Ureter (tissue), 1 donor: ENCODE measurements at places on chromosomes 12 and 14. TPM values are rescaled to one million over a fixed set of nuclear protein-coding genes. Genes with fewer than 3 reads are reported as not detected.

DNA sequence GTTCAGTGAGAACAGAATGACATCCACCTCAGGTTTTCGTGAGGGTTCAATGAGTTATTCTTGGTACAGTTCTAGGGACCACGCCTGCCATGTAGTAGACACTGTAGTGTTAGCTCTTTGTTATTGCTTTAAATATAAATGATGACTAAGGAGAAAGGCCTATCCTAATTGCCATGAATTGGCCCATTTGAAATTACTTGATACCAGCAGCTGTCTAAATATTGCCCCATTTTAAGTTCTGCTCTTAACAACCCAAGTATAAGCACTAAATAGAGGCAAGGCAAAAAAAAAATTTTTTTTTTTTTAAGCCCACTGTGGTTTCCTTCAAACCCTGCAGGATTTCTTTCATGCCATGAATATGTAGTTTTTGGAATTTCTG, 84.5 kb downstream of the BORCS5 start:
- no peak for DNase-seq

DNA sequence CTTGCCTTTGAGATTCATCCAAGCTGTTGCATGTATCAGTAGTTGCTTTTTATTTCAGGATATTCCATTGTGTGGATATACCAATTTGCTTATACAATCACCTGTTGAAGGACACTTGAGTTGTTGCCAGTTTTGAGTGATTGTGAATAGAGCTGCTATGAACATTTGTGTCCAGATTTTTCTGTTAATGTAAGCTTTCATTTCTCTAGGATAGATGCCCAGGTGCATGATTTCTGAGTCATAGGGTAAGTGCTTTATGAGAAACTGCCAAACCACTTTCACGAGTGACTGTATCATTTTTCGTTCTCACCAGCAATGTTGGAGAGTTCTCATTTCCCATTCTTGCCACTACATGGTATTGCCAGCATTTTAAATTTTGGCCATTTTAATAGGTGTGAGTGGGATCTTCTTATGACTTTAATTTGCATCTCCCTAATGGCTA, 434.6 kb upstream of the RGS6 start:
- no peak for DNase-seq

GRCh38 chr12:121799156-121799841, 4.5 kb upstream of the SETD1B start:
- peak; percentile 88 for DNase-seq

GRCh38 chr12:79055926-79056674, 191.5 kb downstream of the SYT1 start:
- no peak for DNase-seq

DNA sequence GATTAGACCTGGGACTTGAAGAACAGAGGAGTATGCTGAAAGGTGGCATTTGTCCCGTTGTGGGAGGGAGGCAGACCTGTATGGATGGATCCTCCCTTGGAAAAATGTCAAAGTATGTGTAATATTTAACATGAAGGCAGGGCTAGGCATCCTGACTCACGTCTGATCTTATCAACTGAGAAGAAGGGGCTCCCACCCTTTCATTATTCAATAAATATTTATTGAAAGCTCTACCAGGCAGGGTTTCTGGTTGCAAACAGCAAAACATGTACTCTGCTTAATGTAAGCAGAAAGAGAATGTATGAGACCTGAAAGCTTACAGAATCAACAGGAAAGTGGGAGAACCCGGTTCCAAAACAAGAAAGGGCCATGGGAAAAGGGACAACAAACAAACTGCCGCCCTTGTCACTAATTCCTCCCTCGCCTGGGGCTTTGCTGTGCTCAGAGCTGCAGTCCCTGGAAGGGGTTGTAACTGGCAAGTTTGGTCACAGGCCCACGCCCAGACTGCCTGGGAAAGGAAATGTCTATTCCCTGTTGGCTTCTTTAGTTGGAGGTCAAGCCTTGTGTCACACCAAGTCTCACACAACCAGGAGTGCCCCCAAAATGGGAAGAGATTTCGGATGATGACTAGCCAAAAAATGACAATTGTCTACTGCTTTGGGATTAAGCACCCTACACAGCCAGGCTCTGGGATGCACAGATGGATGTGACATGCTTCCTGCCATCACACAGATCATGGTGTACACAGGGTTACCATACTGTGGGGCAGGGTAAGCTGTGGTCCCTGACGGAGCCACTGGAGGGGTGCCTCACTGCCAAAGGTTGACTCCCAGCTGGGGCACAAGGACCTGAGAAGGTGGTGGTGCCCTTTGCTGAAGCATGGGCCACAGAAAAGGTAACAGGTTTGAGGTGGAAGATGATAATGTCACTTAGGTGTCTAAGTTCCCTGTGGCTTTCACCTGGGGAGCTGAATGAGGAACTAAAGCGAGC, 36.8 kb downstream of the RAB35 start:
- no peak for DNase-seq

DNA sequence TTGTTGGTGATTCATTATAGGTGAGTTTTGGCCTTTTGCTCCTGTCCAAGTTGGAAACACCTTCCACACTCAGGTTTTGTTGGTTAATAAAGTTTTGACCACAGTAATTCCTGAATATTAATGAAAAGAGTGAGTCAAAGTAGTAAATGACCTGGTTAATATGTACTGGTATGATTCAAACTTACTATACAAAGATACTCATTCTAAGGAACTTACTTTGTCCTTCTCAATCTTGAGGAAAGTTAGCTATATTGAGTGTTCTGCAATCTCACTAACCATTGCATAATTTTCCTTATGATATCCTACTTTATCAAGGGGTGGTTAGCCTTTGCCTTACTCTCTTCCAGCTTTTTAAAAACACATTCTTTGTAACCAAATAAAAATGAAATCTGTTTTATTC, 20.9 kb upstream of the HECTD1 start:
- DNase-seq = no peak

- DNase-seq = no peak
Observed at GRCh38 chr12:18629916-18630315, 107.9 kb downstream of the PLCZ1 start.

DNA sequence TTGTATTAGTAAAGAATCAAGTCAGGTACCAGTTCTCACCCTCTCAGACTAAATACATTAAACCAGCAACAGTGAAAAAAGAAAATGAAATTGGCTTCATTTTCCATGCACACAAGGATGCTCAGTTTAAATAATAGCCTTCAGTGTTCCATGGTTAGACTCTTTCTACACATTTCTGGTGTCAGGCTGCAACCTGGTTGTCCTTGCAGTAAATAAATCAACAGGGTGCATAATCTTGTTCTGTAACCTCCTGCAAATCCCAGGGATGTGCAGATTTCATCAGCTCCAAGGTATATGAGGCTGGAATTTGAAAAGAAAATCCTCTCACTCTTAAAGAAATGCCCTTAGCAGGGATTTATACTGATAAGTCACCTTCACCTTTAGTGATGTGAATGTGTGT, 46.7 kb upstream of the BTG1 start:
- no peak for DNase-seq

DNA sequence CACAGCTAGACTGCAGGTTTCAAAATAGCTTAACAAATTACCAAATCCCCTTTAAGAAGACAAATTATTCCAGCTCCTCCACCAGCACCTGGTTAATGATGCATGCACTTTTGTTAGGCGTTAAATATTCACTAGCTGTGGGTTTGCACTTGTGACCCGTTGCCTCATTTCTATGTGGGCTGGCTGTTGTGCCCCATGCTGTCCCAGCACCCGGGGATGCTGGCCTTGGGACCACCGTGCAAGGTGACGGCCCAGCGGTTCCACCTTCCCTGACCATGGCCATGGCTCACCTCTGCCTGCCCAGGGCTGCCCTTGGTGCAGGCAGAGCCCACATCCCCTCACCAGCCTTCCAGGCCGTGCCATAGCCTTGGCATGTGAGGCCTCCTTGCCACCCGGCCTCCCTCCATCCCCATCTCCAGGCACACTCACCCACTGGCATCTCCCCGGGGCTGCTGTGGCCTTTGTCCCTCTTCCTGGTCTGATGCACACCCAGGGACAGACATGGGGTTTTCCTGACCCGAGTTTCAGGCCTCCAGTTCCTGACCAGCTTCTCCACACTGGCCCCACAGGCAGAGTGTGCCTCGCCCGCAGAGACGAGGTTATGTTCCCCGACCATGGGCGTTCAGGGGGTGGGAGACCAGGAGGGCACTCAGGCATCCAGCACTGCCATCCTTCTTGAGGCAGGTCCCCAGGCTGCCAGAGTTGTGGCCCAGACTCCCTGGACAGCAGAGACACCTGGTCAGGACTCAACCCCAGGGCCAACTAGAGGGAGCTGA, 20.3 kb upstream of the C14orf180 start:
- no peak for DNase-seq

- DNase-seq = no peak
Observed at GRCh38 chr12:65420941-65421340, 142.5 kb downstream of the MSRB3 start.

DNA sequence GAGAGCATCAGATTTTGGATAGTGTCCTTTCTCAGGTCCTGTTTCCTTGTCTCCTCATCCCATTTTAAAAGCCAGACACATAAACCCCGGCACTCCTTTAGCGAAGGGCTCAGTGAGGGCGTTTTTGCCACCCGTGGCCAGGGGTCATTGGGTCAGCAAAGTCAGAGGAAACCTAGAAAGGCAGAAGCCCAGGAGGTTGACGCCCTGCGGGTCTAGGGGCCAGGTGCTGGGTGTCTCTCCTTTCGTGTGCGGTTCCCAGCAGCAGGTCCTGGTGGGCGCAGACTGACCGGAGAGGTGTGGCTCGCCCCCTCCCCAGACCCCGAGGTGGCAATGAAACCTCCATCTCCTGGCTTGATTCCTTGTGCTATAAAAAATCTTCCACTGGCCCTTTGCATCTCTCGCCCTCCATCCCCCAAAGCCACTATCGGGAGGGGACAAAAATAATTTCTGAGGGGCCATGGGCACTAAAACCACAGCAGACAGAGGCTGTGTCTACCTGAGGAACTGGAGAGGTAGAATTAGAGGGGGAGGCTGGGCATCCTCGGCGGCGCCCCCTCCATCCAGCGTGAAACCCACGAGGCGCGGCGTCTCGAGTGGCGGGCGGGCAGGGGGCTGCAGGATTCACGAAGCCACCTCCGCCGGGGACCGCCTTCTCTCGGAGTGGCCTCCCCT, 858 bp upstream of the FRMD6 start:
- peak; percentile 42 for DNase-seq

GRCh38 chr14:95507174-95507573, 9.3 kb downstream of the SYNE3 start:
- peak; percentile 82 for DNase-seq

DNA sequence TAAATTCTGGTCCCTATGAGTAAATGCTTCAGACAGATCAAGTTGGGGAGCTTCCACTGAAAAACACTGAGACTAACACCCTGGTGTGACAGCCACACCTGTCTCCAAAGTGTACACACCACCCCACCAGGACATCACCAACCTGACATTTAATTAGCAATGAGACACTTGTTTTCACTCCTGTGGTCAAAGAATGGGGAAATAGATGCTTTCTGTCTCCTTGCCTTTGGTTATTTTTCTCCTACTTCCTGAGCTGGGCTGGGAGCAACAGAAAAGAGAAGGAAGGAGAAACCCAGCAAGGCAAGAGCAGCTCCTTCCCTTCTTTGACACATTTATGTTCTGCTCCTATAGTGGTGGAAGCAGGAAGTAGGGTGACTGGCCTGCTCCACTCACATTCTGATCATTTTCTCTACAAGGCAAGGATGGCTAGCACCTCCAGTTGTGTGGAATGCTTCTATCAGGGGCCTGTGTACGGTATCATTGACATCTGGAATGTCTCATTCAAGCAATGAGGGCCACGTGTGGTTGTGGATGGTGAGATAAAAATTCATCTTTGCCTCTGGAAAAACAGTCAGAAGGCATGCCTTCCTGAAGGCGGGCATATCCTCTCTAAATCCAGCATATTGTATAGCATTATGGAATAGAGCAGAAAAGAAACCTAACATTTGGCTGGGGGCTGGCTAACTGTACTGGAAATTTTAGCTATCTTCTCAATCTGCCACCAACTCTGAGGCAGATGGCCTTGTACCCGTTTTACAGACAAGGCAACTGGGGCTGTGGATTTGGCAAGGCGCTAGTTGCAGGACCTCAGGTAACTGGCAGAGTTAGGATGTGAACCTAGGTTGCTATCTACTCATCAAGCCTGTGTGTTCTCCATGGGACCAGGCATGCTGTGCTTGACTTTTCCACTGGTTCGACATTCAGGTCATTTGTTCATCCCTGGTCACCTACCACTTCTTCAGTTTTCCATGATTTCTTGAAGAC, 24.8 kb upstream of the LGALS3 start:
- DNase-seq = no peak

- no peak for DNase-seq
Observed at GRCh38 chr14:56666716-56667115, 87.1 kb downstream of the TMEM260 start.

DNA sequence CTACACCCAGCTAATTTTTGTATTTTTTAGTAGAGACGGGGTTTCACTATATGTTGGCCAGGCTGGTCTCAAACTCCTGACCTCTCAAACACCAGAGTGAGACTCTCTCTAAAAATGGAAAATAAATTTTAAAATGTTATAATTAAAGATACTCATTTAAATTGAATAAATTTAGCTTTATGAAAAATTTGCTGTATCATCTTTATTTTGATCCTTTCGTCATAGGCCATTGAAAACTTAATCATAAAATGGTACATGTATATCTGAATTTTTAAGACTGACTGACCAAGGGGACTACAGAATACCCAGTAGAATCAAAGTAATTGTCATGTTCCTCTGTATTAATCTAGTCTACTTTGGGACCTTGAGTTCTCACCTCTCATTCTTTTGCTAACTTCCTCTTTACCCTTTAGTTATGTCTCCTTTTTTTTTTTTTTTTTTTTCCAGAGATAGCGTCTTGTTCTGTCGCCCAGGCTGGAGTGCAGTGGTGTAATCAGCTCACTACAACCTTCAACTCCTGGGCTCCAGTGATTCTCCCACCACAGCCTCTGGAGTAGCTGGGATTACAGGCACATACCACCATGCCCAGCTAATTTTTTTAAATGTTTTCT, 9.5 kb downstream of the RAB5B start:
- no peak for DNase-seq

Gene RPL10L
- total RNA-seq = not detected

Gene EML5
- 2.0 TPM for total RNA-seq

Gene B4GALNT3
- total RNA-seq = 11.7 TPM

Gene IFNG-AS1
- 0.49 TPM for total RNA-seq

Gene NIN
- 39.5 TPM for total RNA-seq

Gene LMO3
- total RNA-seq = 12.9 TPM

Gene SCNN1A
- 63.8 TPM for total RNA-seq

Gene COX8C
- total RNA-seq = not detected
